ENCODE measurements at places on chromosomes 7 and 10.
A peak's percentile ranks its signal among the peaks of the same experiment; 100 is the strongest.

DNA sequence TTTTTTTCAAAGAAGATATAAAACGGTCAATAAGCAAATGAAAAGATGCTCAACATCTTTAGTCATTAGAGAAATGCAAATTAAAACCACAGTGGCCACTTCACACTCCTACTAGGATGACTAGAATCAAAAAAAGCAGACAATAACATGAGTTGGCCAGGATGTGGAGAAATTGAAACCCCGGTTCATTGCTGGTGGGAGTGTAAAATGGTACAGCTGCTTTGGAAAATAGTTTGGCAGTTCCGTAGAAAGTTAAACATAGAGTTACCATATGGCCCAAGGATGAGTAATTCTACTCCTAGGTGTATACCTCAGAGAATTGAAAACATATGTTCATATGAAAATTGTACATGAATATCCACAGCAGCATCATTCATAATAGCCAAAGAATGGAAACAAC lies 573.3 kb downstream of the GALNT17 start:
- no peaks in the 10 kb centered on the region for H3K36me3 ChIP-seq
- H3K4me1 ChIP-seq: no peaks in the 10 kb centered on the region
- H3K4me3 ChIP-seq: no peak overlapping the region
- no peaks in the 10 kb centered on the region for H3K27me3 ChIP-seq

DNA sequence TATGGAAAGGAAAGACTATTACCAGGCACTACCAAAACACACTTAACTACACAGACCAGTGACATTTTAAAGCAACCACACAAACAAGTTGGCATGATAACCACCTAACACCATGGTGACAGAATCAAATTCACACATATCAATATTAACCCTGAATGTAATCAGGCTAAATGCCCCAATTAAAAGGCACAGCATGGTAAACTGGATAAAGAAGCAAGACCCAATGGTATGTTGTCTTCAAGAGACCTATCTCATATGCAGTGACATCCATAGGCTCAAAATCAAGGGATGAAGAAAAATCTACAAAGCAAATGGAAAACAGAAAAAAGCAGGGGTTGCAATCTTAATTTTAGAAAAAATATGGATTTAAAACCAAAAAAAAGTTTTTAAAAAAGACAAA lies 86.0 kb downstream of the SAMD9 start:
- no peaks in the 10 kb centered on the region for H3K4me1 ChIP-seq
- DNase-seq: no peak
- H3K4me3 ChIP-seq: no peak overlapping the region
- no peaks in the 10 kb centered on the region for H3K36me3 ChIP-seq
- no peak overlapping the region for H3K27ac ChIP-seq

DNA sequence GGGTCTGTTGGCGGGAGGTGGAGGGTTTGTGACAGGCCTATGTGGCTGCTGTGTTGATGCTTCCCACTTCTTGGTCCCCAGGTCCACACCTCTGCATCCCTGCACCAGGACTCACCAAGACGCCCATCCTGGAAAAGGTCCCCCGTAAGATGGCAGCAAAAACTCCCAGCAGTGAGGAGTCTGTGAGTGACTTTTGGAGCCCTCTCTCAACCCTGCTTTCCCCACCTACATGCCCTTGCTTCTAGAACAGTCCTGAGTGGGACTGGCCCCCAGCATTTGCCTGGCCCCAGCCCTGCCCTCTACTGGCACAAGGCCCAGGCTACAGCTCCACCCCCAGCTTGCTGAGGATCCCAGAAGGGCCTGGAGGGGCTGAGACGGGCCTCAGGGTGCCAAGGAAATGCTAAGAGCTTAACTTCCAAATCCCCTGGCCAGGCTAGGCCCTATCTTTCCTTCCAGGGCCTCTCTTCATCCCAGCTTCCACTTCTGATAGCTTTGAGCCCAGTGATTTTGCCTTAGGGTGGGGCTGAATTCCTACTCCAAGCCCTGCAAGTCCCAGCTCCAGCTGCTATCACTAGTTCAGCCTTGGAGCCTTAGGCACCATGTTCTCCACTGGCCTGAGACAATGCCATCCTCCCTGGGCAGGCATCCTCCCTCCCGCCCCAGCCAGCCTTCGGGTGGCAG lies 2.7 kb downstream of the CHAT start:
- no peak overlapping the region for H3K27ac ChIP-seq
- H3K27me3 ChIP-seq: peaks cover 2% of the 10 kb centered on the region
- H3K36me3 ChIP-seq: no peaks in the 10 kb centered on the region

- H3K36me3 ChIP-seq: no peaks in the 10 kb centered on the region
- no peaks in the 10 kb centered on the region for H3K27me3 ChIP-seq
- no peak overlapping the region for H3K27ac ChIP-seq
- DNase-seq: no peak
Observed at GRCh38 chr10:3693698-3694080, 91.3 kb downstream of the KLF6 start.

DNA sequence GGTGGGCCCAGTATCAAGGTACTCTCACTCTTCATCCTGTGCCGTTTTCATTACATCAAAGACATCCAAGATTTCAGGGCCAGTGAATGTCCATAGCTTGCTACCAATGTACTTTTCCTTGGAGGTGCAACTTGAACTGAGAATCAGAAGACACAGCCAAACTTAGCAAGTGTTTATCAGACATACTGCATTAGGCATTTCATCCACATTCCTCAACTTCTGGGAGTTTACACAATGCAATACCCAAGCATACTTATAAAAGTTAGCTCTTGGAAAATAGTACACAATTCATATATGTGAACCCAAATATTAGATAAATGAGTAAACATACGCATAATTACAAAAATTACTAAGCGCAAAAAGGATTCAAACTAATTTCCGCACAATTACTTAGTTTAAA lies 216.3 kb upstream of the RHOBTB1 start:
- no peaks in the 10 kb centered on the region for H3K4me1 ChIP-seq
- H3K4me3 ChIP-seq: no peak overlapping the region
- no peaks in the 10 kb centered on the region for H3K36me3 ChIP-seq
- DNase-seq: no peak
- H3K27me3 ChIP-seq: no peaks in the 10 kb centered on the region

DNA sequence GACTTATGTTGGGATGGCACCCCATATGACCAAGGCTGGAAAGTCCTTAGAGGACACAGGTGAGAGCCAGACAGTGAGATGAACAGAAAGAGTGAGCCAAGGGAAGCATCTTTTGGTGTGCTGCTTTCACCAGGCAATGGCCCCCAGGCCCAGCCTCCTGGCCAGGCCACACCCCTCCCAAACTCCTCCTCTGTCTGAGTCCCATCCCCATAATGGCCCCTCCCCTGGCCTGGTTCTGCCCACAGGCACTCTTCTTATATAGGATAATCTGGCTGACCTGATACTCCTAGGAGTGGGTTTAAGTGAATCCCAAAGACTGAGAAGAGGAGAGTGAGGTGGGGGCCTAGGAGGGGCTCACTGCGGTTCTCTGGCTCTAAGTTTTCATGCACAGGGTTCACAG lies 252.5 kb downstream of the RPS24 start:
- H3K4me1 ChIP-seq: no peaks in the 10 kb centered on the region
- H3K27me3 ChIP-seq: no peaks in the 10 kb centered on the region
- peak; percentile 37 for DNase-seq
- no peak overlapping the region for H3K27ac ChIP-seq

GRCh38 chr10:83248106-83248631 lies 891.1 kb upstream of the GHITM start:
- H3K4me3 ChIP-seq: no peak overlapping the region
- no peaks in the 10 kb centered on the region for H3K27me3 ChIP-seq
- DNase-seq: no peak
- H3K27ac ChIP-seq: no peak overlapping the region

DNA sequence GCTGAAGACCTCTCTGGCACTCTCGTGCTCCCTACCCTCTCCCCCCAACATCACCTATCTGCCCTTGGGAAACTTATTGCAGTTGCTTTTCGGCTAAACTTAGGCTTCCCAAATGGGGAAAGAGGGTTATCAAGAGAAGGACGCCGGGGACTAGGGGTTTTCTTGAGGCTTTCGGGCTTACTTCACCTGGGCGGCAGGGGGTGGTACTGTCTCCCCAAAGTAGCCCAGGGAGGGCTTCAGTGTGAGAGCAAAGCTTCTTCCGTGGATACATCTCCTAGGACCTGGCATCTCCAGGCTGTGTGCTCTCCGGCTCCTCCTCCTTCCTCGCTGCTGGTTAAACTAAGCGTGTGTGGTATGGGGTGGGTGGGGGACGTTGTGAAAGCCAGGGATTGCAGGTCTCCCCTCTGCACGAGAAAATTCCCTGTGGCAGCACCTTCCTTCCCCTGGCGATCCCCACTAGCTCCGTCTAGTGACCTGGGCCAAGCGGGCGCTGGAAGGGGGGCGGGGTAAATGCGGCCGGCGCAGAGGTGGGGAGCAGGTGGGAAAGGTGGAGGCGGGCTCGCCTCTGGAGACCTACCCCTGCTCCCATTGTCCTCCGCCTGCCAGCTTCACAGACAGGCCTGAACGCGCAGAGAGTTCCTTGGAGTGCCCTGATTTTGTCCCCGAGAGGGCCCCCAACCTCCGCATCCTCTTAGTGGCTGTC lies 1.1 kb downstream of the PLXDC2 start:
- DNase-seq: peak; percentile 77
- H3K36me3 ChIP-seq: no peaks in the 10 kb centered on the region
- H3K4me1 ChIP-seq: no peaks in the 10 kb centered on the region
- peak overlapping the region; percentile 69 for H3K4me3 ChIP-seq
- H3K27ac ChIP-seq: peak overlapping the region; percentile 85

- no peak overlapping the region for H3K27ac ChIP-seq
- peaks cover 29% of the 10 kb centered on the region for H3K4me1 ChIP-seq
- H3K27me3 ChIP-seq: peaks cover 37% of the 10 kb centered on the region
- no peak for DNase-seq
- no peak overlapping the region for H3K4me3 ChIP-seq
Observed at GRCh38 chr10:93991114-93991513, 2.6 kb upstream of the PLCE1 start.

GRCh38 chr7:157671358-157672255 lies 334.8 kb downstream of the DNAJB6 start:
- peak; percentile 60 for DNase-seq
- H3K27me3 ChIP-seq: no peaks in the 10 kb centered on the region
- no peak overlapping the region for H3K4me3 ChIP-seq
- H3K36me3 ChIP-seq: no peaks in the 10 kb centered on the region

DNA sequence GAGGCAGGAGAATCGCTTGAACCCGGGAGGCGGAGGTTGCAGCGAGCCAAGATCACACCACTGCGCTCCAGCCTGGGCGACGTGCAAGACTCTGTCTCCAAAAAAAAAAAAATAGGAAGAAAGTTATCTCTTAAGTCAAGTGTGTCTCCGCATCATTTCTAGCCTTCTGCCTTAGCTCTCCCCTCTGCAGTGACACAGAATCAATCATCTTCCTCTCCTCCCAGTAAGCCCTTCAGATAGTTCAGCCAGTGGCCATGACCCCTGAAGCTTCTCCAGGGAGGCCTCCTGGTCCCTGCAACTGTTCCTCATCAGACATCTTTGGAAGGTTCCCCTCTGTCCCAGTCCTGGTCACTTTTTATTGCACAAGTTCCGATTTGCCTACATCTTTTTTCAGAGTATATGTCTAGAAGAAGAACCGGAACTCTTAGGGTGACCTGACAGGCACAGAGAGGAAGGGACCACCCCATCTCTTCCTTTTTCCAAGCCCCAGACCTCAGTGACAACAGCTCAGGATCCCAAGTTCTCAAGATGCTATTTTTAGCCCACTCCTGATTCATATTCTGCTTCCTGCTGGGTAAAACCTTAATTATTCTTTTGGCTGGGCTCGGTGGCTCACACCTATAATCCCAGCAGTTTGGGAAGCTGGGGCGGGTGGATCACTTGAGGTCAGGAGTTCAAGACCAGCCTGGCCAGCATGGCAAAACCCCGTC lies 6.6 kb upstream of the RHBDD2 start:
- no peaks in the 10 kb centered on the region for H3K4me1 ChIP-seq
- no peak overlapping the region for H3K4me3 ChIP-seq
- no peak for DNase-seq

DNA sequence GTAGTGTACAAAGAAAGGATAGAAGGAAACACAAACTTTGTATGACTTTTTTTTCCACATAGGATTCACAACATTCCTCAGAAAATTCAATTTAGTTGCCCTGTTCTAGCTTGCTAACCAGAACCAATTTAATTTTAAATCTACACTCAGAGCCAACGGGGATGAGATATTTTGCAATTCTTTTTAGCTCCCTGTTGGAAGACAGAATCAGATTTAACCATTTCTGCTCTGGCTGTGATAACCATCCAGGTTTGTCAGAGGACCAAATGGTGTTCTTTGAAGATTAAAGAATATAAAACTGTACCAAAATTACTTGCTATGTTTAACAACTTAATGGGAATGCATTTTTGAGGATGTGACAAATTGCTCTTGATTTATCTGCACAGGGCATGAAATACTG lies 319.7 kb downstream of the HPSE2 start:
- no peak overlapping the region for H3K4me3 ChIP-seq
- H3K27me3 ChIP-seq: no peaks in the 10 kb centered on the region
- no peak overlapping the region for H3K27ac ChIP-seq
- no peak for DNase-seq
- no peaks in the 10 kb centered on the region for H3K36me3 ChIP-seq
- H3K4me1 ChIP-seq: no peaks in the 10 kb centered on the region

DNA sequence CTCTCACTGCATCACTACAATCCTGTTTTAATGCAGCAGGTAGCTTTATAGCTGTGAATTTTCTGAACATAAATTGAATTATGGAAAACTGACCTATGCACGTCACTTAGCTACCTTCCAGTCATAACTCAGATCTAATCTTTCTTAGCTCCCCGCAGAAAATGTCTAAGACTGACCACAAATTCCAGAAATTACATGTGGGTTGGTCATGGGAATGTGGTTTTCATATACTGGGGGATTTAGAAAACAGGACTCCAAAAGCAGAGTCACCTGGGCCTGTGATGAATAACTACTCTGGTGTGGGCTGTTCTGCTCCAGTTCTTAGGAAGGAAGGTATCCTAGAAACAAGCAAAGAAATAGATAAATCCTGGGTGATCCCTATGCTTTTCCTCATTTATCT lies 178.4 kb upstream of the LRRTM3 start:
- H3K27me3 ChIP-seq: no peaks in the 10 kb centered on the region
- H3K36me3 ChIP-seq: no peaks in the 10 kb centered on the region
- no peak overlapping the region for H3K4me3 ChIP-seq
- no peak for DNase-seq
- H3K27ac ChIP-seq: no peak overlapping the region
- no peaks in the 10 kb centered on the region for H3K4me1 ChIP-seq

GRCh38 chr10:120112809-120113208 lies 220.3 kb downstream of the SEC23IP start:
- no peak for DNase-seq
- H3K36me3 ChIP-seq: no peaks in the 10 kb centered on the region
- H3K4me1 ChIP-seq: no peaks in the 10 kb centered on the region
- H3K27ac ChIP-seq: no peak overlapping the region

DNA sequence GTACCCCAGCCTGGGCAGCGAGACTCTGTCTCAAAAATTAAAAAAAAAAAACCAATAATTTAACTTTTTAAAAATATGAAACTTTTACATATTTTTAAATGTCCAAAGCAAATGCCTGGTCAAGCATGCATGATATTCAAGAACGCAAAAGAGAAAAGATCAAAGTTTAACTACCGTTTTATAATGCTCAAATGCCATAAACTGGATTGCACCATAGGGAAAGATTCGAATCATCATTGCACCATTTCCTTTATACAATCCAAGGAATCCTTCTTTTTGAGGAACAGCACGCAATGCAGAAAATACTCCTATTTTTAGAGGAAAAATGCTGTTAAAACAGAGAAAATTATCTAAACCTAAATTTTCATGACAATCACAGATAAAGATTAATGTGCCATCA lies 20.9 kb downstream of the SLC25A16 start:
- no peaks in the 10 kb centered on the region for H3K4me1 ChIP-seq
- H3K4me3 ChIP-seq: no peak overlapping the region
- no peaks in the 10 kb centered on the region for H3K27me3 ChIP-seq
- no peak for DNase-seq

- no peak for DNase-seq
- H3K4me1 ChIP-seq: peaks cover 18% of the 10 kb centered on the region
- H3K36me3 ChIP-seq: no peaks in the 10 kb centered on the region
- peaks cover 42% of the 10 kb centered on the region for H3K27me3 ChIP-seq
Observed at GRCh38 chr7:149689291-149689721, 84.1 kb downstream of the ZNF467 start.

Measured in spleen (tissue), 13 donors.